ENCODE measurements at places on chromosomes 7 and 10.

- peak; percentile 22 for DNase-seq
These were observed 886.4 kb upstream of the LRRN3 start for GRCh38 chr7:110204527-110204926.

- no peak for DNase-seq
These were observed 3.5 kb upstream of the ARL4A start for GRCh38 chr7:12683678-12684585.

DNA sequence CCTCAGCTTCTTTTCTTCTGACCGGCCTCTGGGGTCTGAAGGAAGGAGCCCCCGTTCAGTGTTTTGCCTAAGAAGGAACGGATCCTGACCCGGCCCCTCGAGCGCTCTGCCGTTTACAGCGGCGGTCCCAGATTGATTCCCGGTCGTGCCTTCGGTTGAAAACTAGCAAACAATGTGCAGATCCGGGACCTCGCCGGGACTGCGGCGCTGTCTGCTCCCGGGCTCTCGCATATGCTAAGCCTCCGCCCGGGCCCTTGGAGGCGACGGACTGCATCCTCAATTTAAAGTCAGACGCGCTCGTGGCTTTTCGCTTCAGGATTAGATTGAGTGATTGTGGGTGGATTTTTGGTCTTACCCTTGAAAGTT, 559 bp downstream of the DBF4 start:
- DNase-seq = peak; percentile 71

DNA sequence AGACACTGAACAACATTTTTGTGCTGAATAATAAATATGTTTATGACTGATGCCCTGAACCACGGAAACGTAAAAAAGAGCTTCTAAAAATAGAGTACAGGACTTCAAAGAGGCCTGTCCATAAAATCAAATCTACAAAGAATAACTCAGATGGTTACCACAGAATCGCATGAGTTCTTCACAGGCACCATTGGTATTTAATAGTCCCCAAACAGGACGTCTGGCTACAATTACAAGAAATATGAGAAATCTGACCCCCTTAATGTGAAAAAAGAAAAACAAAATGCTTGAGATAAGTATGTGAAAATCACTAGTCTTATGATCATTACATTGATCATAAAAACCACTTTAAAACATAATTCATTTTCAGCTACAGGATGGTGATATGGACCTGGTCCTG, 20.8 kb downstream of the CYTH3 start:
- DNase-seq = no peak

GRCh38 chr10:20686015-20686635, 211.0 kb downstream of the NEBL start:
- no peak for DNase-seq

GRCh38 chr10:8053446-8054243, 843 bp upstream of the GATA3 start:
- DNase-seq = peak; percentile 34

- DNase-seq = no peak
These were observed 235.9 kb downstream of the COBL start for GRCh38 chr7:51080622-51081269.

DNA sequence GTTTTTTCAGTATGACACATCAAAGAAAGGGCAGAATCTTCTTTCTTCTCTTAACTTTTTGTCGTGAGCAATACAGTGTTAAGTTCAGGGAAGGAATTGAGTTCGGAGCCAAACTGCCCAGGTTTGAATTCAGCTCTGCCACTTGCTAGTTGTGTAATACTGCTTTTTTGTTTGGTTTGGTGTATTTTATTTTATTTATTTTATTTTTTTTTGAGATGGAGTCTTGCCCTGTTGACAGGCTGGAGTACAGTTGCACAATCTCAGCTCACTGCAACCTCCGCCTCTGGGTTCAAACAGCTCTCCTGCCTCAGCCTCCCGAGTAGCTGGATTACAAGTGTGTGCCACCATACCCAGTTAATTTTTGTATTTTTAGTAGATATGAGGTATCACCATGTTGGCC, 539.8 kb upstream of the GALNT17 start:
- no peak for DNase-seq

DNA sequence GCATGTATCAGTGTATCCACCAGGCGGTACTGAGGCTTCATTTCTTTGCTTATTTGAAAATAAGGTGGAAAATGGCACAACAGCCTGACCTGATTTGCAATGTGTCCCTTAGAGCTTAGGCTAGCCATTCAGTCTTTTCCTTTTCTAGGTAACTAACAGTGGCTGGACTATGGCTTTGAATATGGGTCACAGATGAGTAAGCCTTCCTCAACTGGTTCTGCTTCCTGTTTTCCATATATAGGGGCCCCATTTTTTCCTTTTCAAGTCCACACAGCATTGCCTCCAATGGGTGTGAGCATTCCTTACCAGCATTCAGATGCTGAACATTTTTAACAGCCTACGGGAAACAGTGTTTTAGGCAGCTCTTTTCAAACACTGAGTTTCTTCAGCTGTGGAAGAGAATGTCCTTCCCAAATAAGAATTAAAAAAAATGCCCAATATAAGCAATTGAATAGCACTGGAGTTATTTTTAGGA, 3.9 kb upstream of the ITGB1 start:
- peak; percentile 77 for DNase-seq

DNA sequence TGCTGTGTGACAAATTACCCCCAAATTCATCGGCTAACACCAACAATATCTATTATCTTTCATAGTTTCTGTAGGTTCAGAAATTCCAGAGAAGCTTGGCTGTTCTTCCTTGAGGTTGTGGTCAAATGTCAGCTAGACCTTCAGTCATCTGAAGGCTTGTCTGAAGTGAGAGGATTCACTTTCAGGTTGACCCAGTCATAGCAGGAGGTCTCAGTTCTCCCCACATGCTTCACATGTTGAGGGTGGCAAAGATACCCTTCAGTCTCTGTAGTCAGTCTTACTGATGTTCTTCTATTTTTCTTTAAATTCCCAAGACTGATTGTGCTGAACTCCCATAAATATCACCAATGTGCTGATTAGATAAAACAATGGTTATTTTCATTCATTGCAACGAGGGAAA, 1692.0 kb downstream of the REEP3 start:
- no peak for DNase-seq

GRCh38 chr10:22427890-22428571, 82.7 kb downstream of the SPAG6 start:
- peak; percentile 55 for DNase-seq

- no peak for DNase-seq
These were observed 205.2 kb downstream of the SEC23IP start for GRCh38 chr10:120097766-120098165.

- peak; percentile 89 for DNase-seq
These were observed 234.5 kb downstream of the AHR start for GRCh38 chr7:17532861-17533404.

- DNase-seq = no peak
These were observed 88.9 kb downstream of the GPR26 start for GRCh38 chr10:123755061-123755460.

DNA sequence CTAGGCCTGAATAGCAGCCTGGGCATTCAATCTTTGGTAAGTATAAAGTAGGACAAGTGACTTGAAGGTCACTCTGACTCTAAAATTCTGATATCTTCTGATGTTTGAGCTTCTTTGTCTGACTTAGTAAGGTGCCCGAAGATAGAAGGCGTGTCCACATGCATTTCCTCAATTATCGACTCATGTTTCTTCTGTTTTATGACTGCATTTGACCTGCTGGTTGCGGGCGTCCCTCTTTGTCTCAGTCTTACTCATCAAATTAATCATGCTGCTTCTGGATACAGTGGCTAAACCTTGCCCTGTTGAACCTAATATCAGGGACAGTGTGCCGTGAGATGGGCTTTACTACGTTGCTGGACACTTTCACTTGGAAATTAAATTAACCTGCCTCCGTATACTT, 534.1 kb downstream of the SDK1 start:
- DNase-seq = peak; percentile 2

DNA sequence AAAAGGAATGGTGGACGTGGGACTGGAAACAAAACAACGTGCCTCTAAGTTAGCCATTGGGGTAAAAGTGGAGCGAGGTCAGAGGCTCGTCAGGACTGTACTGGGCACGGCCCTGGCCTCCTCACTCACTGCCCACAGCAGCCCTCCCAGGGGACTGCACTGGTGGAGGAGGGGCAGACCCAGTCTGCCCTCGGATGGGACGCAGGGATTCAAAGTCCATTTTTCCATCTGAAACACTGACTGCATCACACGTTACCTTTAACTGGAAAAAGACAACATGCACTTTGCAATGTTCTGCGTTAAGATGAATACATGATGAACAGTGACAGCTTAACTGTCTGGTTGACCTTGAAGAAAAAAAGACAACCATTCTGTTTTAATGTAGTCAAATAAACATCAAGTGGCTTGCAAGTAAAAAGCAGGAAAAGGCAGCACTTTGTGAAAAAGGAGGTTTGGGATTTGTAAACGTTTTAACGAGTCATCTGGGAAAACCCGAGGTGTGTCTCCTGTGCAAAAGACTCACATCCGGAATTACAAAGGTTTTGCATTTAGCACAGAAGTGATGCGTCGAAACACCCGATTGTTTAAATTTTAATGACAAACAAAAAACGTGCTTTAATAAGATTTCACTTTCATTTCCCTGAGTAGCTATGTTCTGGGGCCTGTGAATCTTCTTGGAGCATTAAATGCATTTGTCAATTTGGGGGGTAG, 18.8 kb downstream of the KLF6 start:
- no peak for DNase-seq

- no peak for DNase-seq
These were observed 29.1 kb downstream of the WDR37 start for GRCh38 chr10:1085258-1085657.

DNA sequence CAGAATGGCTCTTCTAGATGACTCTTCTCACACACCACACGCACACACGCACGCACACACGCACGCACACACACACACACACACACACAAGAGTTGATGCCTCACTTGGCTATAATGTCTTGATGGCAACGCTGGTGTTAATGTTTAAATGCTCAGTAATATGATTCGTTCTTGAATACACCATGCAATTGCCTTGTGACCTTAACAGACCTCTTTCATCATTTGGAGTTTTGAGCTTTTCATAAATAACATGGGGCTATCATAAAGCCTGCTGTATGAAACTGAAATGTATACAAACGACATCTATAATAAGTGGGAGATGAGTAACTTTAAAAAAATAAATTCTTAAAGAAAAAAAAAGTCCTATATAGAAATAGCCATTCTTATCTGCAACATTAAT, 8.2 kb downstream of the JCAD start:
- DNase-seq = no peak

DNA sequence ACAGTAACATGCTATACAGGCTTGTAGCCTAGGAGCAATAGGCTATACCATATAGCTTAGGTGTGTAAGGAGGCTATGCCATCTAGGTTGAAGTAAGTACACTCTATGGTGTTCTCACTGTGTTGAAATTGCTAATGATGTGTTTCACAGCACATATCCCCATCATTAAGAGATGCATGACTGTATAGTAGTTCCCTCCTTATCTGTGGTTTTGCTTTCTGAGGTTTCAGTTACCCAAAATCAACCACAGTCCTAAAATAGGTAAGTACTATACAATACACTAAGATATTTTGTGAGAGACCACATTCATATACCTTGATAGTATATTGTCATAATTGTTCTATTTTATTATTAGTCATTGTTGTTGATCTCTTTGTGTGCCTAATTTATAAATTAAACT, 12.7 kb downstream of the FZD1 start:
- no peak for DNase-seq

DNA sequence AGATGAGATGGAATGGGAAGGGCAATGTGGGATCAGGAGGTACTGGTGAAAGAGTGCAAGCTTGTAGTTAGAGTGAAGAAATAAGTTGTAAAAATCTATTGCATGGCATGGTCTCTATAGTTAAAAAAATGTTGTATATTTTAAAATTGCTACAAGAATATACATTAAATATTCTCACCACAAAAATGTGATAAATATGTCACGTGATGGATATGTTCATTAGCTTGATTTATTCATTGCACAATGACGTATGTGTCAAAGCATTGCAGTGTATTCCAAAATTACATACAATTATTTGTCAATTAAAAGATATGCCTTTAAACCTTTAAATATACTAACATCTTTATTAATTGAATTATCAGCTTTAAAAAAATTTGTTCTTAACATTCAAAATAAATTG, 1607.1 kb downstream of the REEP3 start:
- DNase-seq = no peak

DNA sequence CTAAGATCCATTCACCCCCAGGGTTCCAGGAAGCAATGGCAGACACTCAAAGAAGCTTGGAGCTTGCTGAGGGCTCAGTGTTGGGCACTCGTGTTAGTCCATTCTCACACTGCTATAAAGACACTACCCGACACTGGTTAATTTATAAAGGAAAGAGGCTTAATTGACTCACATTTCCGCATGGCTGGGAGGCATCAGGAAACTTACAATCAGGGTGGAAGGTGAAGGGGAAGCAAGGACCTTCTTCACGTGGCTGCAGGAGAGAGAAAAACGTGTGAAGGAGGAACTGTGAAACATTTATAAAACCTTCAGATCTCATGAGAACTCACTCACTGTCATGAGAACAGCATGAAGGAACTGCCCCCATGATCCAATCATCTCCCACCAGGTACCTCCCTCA, 44.7 kb upstream of the SMNDC1 start:
- no peak for DNase-seq

DNA sequence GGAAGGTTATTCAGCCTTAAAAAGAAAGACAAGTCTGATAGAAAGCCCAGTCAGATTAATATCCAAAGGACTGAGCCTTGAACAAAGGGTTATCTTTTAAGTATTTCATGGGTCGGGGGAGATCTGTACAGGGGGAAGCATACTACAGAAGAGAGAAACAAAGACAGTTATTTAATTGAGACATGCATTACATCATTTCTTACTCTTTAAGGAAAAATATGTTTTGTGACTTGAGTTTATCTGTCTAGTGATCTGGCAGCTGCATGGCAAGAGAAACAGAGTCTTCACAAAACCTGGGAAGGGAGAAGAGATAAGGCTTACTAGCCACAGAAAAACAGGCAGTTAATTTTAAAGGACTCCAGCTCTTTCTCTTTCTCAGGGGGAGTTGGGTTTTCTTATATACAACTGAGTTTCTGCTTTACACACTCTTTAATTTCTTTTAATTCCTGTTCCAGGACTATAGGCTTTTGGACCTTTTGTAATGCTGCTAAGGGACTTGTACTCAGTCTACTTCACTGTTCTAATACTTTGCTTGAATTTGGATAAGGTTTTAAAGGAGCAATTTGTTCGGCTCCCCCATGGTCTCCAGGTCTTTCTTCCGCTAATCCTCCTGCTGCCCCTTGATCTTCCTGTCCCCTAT, 20.9 kb upstream of the CYP3A43 start:
- no peak for DNase-seq

Data from brain microvascular endothelial cell (primary cell).